Activated T-cell treated with anti-CD3 and anti-CD28 coated beads, Interleukin-2, amount 50 U/mL, for 4 hours (primary cell): ENCODE measurements at places on chromosomes 6 and 20. TPM values are rescaled to one million over a fixed set of nuclear protein-coding genes. Genes with fewer than 3 reads are reported as not detected.

- DNase-seq, result no peak
Measured at GRCh38 chr6:47238456-47238995, 71.2 kb downstream of the TNFRSF21 start.

- DNase-seq, result no peak
Measured at GRCh38 chr6:159756508-159756907, 5.3 kb upstream of the ACAT2 start.

GRCh38 chr6:64831680-64832079 lies 875.3 kb downstream of the EYS start:
- DNase-seq, result no peak

GRCh38 chr6:166675736-166676135 lies 48.7 kb upstream of the RPS6KA2 start:
- no peak for DNase-seq

DNA sequence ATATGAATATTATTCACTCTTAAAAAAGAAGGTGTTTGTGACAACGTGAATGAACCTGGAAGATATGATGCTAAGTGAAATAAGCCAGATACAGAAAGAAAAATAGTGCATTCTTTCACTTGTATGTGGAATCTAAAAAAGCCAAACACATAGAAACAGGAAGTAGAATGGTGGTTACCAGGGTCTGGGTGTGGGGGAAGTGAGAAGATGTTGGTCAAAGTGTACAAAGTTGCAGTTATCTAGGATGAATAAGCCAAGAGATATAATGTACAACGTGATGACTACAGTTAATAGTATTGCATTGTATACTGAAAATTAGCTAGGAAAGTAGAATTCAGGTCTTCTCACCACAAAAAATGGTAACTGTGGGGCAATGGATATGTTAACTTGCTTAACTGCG lies 151.1 kb upstream of the HCRTR2 start:
- DNase-seq, result no peak

GRCh38 chr20:48349656-48350055 lies 478.1 kb downstream of the PREX1 start:
- DNase-seq, result no peak

DNA sequence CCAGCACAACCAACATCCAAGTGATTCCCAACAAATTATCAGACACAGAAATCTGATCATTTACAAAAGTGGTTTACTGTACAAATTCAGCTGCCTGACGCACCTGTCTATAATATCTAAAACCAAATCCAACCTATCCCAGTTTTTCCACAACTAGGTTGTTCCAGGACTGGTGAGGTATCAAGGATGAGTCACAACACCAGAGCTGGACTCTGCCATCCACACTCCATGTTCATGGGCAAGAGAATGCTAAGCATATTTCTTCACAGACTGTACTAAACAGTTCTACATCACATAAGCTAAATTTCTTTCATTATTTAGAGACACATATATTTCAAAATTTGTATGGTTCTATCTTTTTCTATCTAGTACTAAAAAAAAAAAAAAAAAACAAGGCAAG lies 141.6 kb downstream of the BTBD9 start:
- DNase-seq, result no peak

GRCh38 chr6:87257975-87258374 lies 64.4 kb upstream of the SMIM8 start:
- no peak for DNase-seq

DNA sequence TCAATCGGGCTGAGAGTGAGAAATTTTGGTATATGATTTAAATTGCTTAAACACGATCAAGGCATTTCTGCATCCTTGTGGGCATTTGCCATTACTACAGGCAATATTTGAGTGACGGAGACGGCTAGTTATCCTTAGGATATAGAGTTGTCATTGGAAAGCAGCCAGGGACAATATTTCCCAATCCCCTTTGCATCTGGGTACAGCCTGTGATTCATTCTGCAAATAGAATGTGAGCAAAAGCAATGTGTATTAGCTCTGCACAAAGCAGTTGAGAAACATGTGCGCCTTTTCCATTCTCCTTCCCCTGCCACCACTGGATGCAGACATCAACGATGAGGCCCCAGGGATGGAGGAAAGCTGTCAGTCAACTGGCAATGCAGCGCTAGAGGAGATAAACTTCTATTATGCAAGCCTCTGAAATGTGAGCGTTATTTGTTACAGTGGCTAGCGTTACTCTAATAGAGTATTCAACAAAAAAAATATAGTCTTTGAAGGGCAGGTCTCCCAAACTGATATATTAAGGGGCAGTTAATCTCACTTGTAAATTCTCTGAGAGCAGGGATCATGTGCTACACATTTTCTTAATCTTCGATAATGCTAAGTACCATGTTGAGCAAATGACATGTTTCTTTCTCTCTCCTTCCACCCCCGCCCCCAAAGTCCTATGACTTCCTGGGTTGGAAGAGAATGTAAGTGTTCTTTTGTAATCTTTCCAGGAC lies 37.1 kb upstream of the NCOA3 start:
- DNase-seq, result no peak

DNA sequence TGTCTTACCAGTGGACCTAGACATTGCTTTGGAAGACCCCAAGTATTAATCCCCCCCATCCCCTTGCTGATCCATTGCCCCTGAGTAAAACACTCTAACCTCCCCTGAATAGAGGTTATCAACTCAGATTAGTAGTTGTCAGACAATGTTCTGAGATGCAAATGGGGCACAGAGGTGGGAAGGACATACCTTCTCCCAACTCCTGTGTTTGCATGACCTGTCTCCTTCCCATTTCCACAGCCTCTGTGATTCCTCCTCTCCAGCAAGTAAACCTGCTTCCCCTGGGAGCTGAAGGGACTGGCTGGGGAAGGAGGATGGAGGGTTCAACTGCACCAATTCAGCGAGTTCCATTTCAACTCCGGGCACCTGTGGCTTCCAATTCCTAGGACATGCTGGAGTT lies 199.8 kb upstream of the SASH1 start:
- DNase-seq, result no peak

- no peak for DNase-seq
Measured at GRCh38 chr6:13248994-13249393, 79.3 kb downstream of the TBC1D7 start.

GRCh38 chr6:33163540-33163939 lies 28.7 kb downstream of the COL11A2 start:
- DNase-seq, result no peak

ZBP1 gene
- 0.27 TPM for total RNA-seq

GJA1 gene
- total RNA-seq, result 0.66 TPM

DNMT3B gene
- 1.0 TPM for total RNA-seq

GGTLC1 gene
- total RNA-seq, result not detected

PTPRT gene
- not detected for total RNA-seq
